Fibroblast of villous mesenchyme (primary cell): ENCODE measurements at places on chromosomes 4 and X. TPM values are rescaled to one million over a fixed set of nuclear protein-coding genes. Genes with fewer than 3 reads are reported as not detected.

IRS4 gene
- total RNA-seq, result not detected in 2 replicates

AFM gene
- not detected in 2 replicates for total RNA-seq

CSN2 gene
- total RNA-seq, result not detected in 2 replicates

ZNF41 gene
- 7.7 and 12.5 TPM in 2 replicates for total RNA-seq

NEUROG2 gene
- not detected in 2 replicates for total RNA-seq

C4orf54 gene
- under 0.01 TPM in 1 of 2 replicates, not detected in the other for total RNA-seq

HSD17B13 gene
- total RNA-seq, result under 0.01 TPM in 1 of 2 replicates, not detected in the other

CYBB gene
- under 0.01 and 0.32 TPM in 2 replicates for total RNA-seq

ATP8A1 gene
- 0.86 and 0.97 TPM in 2 replicates for total RNA-seq

ADGRL3 gene
- 1.3 and 2.2 TPM in 2 replicates for total RNA-seq

TMEM150C gene
- total RNA-seq, result under 0.01 and 0.43 TPM in 2 replicates

MAPK10 gene
- 4.8 and 12.1 TPM in 2 replicates for total RNA-seq

NDP gene
- total RNA-seq, result under 0.01 TPM in 1 of 2 replicates, not detected in the other

IL2RG gene
- not detected in 2 replicates for total RNA-seq

SLC7A11 gene
- 74.1 and 94.1 TPM in 2 replicates for total RNA-seq

TIGD4 gene
- total RNA-seq, result under 0.01 TPM in 2 replicates

RAB41 gene
- total RNA-seq, result not detected in 2 replicates

KCTD8 gene
- under 0.01 and 0.32 TPM in 2 replicates for total RNA-seq

METAP1 gene
- total RNA-seq, result 62.6 and 63.8 TPM in 2 replicates

NPY2R gene
- total RNA-seq, result not detected in 2 replicates

GAGE10 gene
- not detected in 2 replicates for total RNA-seq

RHOXF2B gene
- total RNA-seq, result not detected in 2 replicates

STK26 gene
- 4.8 and 9.1 TPM in 2 replicates for total RNA-seq

RGS12 gene
- 11.7 and 13.5 TPM in 2 replicates for total RNA-seq

NHSL2 gene
- 9.7 and 9.9 TPM in 2 replicates for total RNA-seq

PAGE1 gene
- total RNA-seq, result not detected in 2 replicates

SUPT20HL2 gene
- total RNA-seq, result under 0.01 TPM in 1 of 2 replicates, not detected in the other

KLB gene
- total RNA-seq, result not detected in 2 replicates

PNMA6F gene
- not detected in 2 replicates for total RNA-seq
